ENCODE measurements at places on chromosomes 12 and 14.

GRCh38 chr14:69327507-69327906 lies 67.5 kb downstream of the GALNT16 start:
- DNase-seq: no peak

- peak; percentile 70 for DNase-seq
Observed at GRCh38 chr12:103548622-103549601, 38.2 kb upstream of the STAB2 start.

DNA sequence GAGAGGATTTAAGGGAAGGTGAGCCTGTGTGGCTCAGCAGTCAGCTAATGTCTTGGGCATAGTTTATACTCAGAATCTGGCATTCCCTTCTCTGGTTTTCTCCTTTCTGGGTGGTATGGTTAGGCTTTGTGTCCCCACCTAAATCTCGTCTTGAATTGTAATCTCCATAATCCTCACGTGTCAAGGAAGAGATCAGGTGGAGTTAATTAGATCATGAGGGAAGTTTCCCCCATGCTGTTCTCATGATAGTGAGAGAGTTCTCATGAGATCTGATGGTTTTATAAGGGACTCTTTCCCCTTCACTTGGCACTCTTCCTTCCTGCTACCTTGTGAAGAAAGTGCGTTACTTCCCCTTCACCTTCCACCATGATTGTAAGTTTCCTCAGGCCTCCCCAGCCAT lies 169.8 kb upstream of the PELI2 start:
- DNase-seq: no peak

DNA sequence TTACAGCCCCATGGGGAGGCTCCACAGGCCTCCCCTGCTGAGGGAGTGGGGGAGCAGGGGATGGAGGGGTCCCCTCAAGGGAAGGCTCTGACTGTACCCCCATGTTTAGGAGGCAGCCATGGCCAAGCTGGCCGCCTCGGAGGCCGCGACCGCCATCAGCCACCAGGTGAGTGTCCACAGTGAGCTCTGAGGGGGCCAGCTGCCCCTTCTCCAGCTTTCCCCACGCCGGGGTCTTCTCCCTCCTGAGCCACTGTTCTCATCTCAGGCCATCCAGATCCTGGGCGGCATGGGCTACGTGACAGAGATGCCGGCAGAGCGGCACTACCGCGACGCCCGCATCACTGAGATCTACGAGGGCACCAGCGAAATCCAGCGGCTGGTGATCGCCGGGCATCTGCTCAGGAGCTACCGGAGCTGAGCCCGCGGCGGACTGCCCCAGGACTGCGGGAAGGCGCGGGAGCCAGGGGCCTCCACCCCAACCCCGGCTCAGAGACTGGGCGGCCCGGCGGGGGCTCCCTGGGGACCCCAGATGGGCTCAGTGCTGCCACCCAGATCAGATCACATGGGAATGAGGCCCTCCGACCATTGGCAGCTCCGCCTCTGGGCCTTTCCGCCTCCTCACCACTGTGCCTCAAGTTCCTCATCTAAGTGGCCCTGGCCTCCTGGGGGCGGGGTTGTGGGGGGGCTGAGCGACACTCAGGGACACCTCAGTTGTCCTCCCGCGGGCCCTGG lies 13.6 kb downstream of the ACADS start:
- no peak for DNase-seq

GRCh38 chr14:95117937-95118721 lies 39.2 kb downstream of the DICER1 start:
- no peak for DNase-seq

DNA sequence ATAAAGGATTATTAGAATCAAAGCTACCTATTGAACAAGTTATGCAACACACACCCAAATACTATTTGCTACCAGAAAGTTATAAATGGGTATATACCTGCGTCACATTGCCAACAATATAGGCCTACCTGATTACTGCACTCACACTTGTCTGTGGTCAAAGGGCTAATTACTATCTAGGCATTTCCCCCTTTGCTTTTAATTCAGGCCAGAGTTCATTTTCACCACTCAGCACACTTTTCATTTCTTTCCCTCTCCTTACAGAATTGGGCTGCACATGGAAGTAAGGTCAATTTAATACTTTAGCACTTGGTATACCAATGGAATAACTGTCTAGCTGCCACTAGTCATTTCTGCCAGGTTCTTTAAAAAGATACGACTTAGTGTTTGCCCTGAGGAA lies 1.7 kb downstream of the SOS2 start:
- no peak for DNase-seq

DNA sequence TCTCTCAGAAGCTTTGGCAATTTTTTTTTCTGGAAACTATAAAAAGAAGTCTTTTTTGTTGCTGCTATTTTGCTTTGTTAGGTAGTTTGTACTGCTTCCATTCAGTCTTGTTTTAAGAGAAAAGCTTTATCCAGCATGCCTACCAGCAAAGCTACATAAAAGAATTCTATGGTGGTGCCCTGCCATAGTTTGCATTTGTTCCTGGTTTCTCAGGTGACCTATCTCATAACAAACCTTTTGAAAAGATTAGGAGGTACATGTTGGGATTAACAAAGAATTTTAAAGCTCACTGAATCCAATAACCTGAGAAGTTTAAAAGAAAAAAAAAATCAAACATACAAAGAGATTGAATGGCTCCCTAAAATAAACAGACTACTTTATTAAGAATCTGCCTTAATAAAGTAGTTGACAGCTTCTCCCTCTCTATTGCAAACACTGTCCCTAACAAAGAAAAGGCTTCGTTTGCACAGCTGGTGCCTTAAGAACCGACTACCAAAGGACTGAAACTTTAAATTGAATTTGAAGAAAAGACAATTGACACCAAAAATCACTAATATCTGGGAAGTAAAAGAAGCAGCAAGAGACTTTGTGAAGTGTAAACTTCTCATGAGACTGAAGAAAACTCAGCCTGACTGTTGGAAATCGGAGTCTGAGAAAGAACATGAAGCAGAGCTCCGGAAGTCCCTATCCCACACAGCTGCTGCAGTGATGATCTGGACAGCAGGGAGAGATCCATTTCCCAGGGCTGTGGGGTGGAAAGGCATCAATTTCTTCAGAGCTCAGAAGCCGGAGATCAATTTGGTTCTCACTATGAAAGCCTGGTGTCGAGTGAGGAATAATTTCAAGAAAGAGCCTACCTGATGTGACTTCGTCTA lies 102.7 kb upstream of the PLEKHA5 start:
- no peak for DNase-seq

DNA sequence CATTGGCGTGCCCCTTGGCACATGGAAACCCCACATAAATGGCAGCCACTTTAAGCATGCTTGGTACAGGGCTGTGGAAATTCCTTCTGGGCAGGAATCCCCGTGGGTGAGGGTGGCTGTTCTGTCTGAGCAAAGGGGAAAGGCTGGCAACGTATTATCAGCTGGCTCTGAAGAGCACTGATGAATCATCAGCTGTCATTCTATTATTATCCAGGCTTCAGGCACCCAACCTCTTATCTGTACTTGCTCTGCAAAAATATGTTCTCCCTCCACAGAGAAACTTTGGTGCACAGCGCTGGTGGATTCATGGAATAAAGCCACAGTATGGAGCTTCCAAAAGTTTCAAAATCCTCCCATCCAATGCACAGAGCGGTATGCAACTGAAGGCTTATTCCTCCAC lies 167.1 kb downstream of the TBX5 start:
- no peak for DNase-seq

DNA sequence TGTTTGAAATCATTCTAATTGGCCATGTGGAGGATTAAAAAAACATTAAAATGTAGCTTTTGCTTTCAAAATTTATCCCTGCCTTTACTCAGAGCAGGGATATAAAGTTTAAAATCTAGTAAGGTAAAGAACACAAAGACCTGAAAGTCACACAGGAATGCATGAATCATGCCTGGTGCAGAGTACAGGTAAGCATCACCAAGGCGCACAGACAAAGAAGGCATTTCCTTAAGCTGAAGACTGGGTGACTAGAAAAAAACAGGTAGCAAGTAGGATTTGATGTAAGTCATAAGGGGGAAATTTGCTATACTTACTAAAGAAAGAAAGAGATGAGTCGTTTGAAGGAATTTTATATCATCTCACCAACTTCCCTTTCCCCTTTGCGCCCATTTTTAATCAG lies 405.6 kb downstream of the GXYLT1 start:
- no peak for DNase-seq

DNA sequence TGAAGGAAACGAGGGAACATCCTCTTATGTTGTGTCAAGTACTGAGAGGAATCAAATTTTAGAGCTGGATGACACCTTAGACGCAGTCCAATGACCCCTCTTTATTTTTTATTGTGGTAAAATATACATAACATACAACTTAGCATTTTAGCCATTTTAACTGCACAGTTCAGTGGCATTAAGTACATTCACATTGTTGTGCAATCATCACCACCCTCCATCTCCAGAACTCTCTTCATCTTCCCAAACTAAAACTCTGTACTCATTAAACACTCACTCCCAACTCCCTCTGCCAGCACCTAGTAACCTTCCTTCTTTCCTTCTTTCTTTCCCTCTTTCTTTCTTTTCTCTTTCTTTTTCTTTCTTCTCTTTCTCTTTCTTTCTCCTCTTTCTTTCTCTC lies 97.2 kb upstream of the SLC24A4 start:
- DNase-seq: no peak

DNA sequence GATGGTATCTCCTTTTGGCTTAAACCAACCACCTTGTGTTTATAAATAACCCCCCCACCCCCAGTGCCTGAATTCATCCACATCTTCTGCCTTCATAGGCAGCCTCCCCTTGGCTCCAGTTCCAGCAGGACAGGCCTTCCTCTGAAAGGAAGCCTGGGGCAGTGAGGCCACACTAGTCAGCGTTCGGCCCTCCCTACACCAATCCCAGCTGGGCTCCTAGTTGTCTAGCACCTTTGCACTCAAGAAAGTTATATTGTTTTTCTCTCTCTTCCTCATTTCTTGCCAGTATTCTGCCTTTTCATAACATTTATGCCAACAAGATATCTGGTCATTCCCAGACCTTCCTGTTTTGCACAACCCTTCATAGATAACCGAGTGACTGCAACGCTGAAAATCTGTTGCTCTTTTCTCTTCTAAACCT lies 73.1 kb upstream of the ACTN1 start:
- no peak for DNase-seq

- no peak for DNase-seq
Observed at GRCh38 chr14:88325883-88326282, 2.8 kb upstream of the KCNK10 start.

DNA sequence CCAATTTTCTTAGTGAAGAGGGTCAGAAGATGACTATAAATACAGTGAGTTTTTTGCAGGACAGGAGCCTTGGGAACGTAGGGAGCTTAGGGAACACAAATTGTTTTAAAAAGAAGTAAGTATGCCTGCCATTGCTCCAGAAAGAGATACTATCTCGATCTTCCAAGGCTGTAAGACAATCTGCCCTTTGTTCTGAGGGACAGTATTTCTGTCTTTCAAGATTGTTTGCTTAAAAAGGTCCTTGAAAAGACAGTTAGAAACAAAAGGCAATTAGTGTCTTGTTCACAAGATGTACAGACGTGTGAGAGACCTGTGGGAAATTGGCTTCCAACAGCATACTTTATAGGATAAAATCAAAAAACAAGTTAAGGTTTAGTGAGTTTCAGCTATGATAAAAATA lies 321.2 kb upstream of the FAR2 start:
- DNase-seq: no peak

- no peak for DNase-seq
Observed at GRCh38 chr14:92945959-92946846, 23.3 kb downstream of the CHGA start.

DNA sequence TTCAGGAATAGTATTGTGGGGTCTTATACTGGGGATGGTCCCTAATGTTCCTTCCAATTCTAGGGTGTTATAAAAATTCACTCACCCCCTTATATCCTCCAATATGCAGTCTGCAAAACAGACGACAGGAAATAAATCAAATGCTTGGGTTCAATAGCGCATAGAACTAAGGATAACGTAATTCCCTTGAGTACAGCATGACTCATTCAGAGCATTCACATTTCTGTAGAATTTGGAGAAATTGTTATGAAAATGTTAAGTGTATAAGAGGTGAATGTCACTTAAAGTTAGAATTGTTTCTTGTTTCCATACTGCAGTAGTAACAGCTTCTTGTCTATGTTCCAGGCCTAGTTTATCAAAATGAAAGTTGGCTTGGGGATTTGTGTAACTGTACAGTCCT lies 271.4 kb downstream of the RPS29 start:
- DNase-seq: no peak

- no peak for DNase-seq
Observed at GRCh38 chr14:71488703-71489191, 443.5 kb upstream of the RGS6 start.

GRCh38 chr12:114447274-114447716 lies 41.4 kb upstream of the TBX5 start:
- no peak for DNase-seq

DNA sequence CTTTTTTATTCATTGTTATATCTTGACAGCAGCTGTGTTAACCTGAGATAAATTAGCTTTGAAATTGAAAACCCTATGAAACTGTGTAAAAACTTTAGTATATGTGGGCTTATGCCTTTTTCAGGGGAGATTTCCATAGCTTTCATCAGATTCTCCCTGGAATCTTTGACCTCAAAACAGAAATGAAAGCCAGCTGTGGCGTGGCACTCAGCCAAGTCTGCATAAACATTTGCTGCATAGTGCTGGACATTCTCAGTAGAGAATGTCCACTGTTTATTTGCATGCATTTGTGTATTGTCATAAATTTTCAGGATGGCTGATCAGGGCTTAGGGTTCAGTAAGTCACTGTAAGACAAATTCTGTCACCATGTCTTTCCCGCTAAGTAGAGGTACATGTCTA lies 115.3 kb upstream of the NAP1L1 start:
- DNase-seq: no peak

DNA sequence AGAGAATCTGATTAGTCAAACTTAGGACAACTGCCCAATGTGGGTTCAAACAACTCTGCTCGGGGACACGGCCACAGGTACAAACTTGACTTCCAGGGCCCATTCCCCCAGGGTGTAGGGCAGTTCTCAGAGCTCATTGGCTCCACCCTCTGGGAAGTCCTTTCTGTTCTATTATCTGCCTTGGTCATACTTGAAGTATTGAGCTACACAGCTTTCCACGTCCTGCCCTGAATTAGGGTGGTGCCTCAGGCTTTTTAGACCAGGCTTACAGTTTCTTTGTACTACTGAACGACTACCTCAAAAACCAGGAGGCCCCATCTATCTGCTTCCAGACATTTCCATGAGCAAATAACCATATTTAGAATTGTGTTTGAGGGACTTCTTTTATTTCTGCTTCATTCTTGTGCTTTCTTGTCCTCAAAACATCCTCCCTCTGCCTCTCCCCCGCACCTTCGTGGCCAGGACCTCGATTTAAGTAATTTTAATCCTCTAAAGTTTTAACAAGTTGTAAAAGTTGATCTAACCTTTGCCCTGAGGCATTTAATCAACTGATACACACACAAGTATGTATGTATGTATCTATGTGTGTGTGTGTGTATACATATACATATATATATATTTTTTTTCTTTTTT lies 281.7 kb upstream of the AMIGO2 start:
- DNase-seq: no peak

DNA sequence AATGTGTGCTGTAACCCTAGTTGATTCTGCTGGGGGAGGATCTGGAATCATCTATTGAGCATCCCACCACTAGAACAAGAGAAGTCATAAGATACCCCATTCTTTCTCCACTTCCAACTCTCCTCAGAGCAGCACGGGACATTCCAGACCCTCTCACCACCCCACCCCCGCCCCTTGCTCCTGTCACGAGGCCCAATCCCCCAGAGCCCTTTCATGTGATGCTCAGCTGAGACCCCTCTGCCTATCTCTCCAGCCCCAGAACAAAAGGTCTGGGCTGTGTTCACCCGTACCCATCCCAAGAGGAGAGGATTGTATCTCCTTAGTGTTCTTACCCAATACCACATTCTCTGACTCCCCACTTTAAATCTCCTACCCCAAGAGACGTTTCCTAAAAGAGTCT lies 602 bp downstream of the PMEL start:
- DNase-seq: no peak
